ENCODE measurements at places on chromosomes 12 and 14. TPM values are rescaled to one million over a fixed set of nuclear protein-coding genes. Genes with fewer than 3 reads are reported as not detected.

The CLEC4A gene
- total RNA-seq = 0.18 TPM

The ART4 gene
- total RNA-seq = 6.5 TPM

The FAM90A1 gene
- total RNA-seq = 0.09 TPM

The NANOG gene
- not detected for total RNA-seq

The ITGA7 gene
- 23.6 TPM for total RNA-seq

The ADAM20 gene
- total RNA-seq = 2.4 TPM

The TGM1 gene
- 2.1 TPM for total RNA-seq

The RNASE3 gene
- not detected for total RNA-seq

The PCNX1 gene
- 68.2 TPM for total RNA-seq

The PTGER2 gene
- total RNA-seq = 4.8 TPM

The C12orf75 gene
- total RNA-seq = 72.5 TPM

The DLK1 gene
- total RNA-seq = under 0.01 TPM

The SLCO1A2 gene
- total RNA-seq = not detected

The FAM216A gene
- total RNA-seq = 16.6 TPM

The CCDC184 gene
- 1.6 TPM for total RNA-seq

The PPP1R3E gene
- total RNA-seq = 2.3 TPM

The SCNN1A gene
- 0.30 TPM for total RNA-seq

The SYNJ2BP gene
- total RNA-seq = 19.2 TPM

The CARMIL3 gene
- 0.05 TPM for total RNA-seq

The MED13L gene
- total RNA-seq = 140 TPM

The GNB3 gene
- total RNA-seq = 3.6 TPM

The RDH12 gene
- total RNA-seq = not detected

The NUDT14 gene
- total RNA-seq = 9.0 TPM

The AGAP2 gene
- total RNA-seq = 0.30 TPM

The TOMM20L gene
- not detected for total RNA-seq

The INHBC gene
- total RNA-seq = not detected

The BDKRB2 gene
- total RNA-seq = 33.3 TPM

The MORN3 gene
- total RNA-seq = 0.30 TPM

The CCDC196 gene
- total RNA-seq = not detected

The PGF gene
- total RNA-seq = 0.60 TPM

The MMP19 gene
- 7.4 TPM for total RNA-seq

The KRT76 gene
- not detected for total RNA-seq

The RPS6KL1 gene
- total RNA-seq = 0.59 TPM

The ANG gene
- total RNA-seq = 3.9 TPM

The KIF5A gene
- total RNA-seq = 0.59 TPM

The CMTM5 gene
- total RNA-seq = not detected

The SERPINA1 gene
- total RNA-seq = 0.30 TPM

The STAC3 gene
- total RNA-seq = not detected

All from smooth muscle cell of the umbilical artery (primary cell).